ENCODE measurements at places on chromosomes 1 and 21.

DNA sequence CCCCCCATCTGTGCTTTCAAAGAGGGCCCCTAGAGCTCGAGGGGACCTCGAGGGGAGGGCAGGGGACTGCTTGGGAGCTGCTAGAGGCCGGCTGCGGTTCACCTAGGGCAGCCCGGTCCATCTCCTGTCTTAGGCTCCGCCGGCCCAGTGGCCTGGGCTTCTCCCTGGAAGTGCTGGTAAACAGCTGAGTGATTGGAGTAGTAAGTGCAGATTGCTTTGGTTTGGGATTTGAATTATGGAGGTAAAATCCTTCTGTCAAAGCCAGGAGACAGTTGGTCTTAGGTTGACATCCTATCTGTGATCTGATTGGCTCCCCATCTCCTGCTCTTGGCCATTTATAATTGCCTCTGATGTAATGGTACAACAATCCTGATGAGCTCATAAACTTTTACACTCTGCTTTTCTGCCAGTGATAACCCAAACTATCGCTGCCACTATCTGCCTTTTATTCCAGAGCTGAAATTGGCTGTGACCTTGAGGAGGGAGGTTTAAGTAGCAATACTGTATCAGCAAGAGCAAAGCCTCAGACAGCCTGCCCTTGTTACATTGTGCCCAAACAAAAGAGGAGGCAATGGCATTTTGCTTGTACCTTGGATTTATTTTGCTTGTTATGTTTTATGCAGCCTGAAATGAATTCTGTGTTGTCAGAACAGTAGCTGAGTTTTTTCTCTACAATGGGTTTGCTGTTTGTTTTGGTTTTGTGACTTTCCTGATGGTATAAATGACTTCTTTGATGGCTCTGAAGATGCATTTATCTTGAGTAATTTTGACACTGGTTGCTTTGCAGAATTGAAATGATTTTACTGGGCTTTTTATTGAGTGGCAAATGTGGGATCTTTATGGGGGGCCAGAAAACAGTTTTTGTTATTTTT is 2.4 kb downstream of the ARID1A start:
- peak; percentile 95 for DNase-seq

GRCh38 chr1:67468066-67468718 is 38.0 kb upstream of the SERBP1 start:
- DNase-seq = no peak

DNA sequence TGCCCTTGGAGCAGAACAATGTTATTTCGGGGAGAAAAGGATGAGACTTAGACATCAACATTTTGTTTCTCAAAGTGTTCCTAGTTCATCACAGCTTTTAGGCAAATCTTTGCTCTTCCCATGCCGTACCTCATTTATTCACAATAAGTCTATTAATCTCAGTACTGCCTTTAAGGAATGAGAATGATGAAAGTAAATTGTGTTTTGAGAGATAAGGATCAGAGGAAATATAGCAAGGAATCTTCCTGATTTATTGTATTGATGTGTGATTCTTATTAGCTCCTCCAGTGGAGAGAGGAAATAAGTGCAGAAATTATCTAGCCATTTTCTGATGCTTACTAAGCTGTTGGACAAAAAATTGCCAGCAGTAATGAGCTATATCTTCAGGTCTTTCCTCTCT is 2.0 kb downstream of the POLR3C start:
- DNase-seq = no peak

DNA sequence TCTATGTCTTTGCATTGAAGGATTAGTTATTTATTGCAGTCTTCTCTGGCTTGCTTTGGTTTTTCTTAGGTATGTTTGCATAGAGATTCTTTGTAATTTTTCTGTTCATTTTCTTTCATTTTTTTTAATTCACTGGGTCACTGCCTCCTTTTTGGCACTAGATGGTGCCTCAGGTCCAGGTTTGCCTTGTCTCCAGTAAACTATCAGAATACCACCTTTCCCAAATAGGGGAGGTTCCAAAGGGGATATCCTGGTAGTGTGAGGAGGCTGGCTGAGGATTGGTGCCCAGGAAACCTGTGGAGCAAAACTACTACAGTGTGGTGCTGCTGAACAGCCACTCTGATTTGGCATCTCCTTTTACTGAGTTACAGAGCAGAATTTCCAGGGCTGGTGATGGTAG is 257.1 kb downstream of the KCTD3 start:
- peak; percentile 26 for DNase-seq

GRCh38 chr1:8460132-8460544 is 142.2 kb downstream of the SLC45A1 start:
- peak; percentile 40 for DNase-seq

GRCh38 chr1:67749844-67750690 is 65.1 kb downstream of the GADD45A start:
- DNase-seq = peak; percentile 91
